ENCODE measurements at places on chromosomes 11 and 22. TPM values are rescaled to one million over a fixed set of nuclear protein-coding genes. Genes with fewer than 3 reads are reported as not detected.

- H3K4me1 ChIP-seq, result peaks cover 9% of the 10 kb centered on the region
- H3K27me3 ChIP-seq, result peaks cover 3% of the 10 kb centered on the region
- H3K27ac ChIP-seq, result no peak overlapping the region
- H3K4me3 ChIP-seq, result peak overlapping the region; percentile 68
- DNase-seq, result no peak
These were observed 5.8 kb downstream of the TSPAN4 start for GRCh38 chr11:848380-848931.

The BIK gene
- total RNA-seq, result 5.4 TPM

- H3K4me3 ChIP-seq, result no peak overlapping the region
- H3K27me3 ChIP-seq, result no peaks in the 10 kb centered on the region
- H3K36me3 ChIP-seq, result no peaks in the 10 kb centered on the region
These were observed 32.5 kb downstream of the LMO1 start for GRCh38 chr11:8230921-8231847.

The CTSW gene
- not detected for total RNA-seq

DNA sequence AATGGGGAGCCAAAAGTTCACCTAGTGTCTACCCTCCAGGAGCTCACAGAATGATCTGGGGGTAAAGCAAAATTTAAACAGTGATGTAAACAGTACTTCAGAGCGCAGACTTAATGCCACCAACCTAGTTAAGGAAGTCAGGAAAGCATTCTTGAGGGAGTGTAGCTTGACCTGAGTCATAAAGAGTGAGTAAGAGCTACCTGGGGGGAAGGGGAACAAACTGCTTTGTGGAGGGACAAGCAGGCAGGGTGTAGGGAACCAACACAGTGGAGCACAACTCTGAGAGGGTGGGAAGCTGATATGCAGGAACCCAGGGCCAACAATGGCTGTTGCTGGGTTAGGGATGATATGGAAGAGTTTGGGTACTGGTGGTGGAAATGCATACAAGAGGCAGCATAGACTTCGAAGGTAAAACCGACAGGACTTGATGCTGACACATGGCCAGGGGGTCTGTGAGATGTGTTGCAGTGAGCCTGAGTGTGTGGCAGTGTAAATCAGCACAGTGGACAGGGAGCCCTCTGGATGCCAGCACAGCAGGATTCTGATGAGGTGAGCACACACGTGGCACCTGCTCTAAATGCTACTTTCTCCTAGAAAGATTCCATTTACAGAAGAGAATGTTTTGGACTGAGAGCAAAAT is 58.3 kb upstream of the CYP2D6 start:
- no peak overlapping the region for H3K4me3 ChIP-seq
- H3K27me3 ChIP-seq, result no peaks in the 10 kb centered on the region
- H3K36me3 ChIP-seq, result no peaks in the 10 kb centered on the region
- no peak for DNase-seq

DNA sequence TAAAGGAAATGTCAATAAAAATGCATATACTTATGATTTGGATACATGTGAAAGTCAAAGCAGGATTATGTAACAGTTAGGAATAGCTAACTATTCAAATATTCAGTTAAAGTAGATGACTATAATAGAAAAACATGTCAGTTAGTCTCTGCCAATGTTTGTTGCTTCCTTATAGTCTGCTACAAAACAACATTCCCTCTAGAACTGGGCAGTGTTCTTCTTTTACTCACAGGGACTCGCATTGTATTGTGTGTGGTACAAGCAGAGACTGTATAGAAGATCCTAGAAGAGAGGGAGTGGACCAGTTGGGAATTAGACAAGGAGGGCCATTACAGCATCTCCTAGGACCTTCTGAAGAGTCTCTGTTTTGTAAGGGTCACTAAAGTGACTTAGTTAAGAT is 10.6 kb downstream of the ACAT1 start:
- H3K27ac ChIP-seq, result no peak overlapping the region
- no peak for DNase-seq
- no peak overlapping the region for H3K4me3 ChIP-seq
- H3K4me1 ChIP-seq, result no peaks in the 10 kb centered on the region
- H3K27me3 ChIP-seq, result no peaks in the 10 kb centered on the region

DNA sequence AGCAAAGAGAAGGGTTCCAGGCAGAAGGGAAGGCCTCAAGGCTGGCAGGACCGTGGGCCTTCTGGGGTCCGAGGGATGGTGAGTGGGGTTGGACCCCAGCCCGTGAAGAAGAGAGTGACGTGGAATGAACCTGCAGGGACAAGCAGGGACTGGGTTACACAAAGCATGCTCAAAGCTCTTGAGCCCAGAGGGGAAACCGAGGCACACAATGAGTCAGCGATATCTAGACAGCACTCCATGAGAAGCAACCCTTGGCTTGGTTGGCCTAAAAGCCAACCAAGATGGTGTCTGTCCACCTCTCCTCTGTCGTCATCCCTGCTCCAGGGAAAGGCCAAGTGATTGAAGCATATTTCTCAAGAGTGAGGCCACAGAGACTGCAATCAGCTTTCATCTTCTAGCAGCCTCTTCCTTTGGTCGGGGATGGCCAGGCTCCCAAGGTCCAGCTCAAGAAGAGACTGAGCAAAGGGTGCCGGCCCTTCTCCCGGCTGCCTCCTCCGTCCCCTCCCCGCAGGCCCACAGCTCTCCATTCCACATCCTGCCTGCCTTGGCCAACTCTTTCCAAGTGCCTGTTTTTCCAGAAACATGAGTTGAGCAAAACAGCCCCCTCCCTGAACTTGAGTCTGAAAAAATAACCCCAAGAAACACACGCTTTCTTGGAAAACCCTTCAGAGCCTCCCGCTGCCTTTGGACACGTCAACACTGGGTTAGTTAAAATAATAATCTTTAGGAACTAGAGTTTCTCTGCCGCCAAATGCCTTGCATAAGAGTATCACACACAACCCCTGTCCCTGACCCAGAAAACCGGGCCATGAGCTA is 556.6 kb downstream of the MIAT start:
- peaks cover 17% of the 10 kb centered on the region for H3K27me3 ChIP-seq
- no peak overlapping the region for H3K4me3 ChIP-seq
- peaks cover 35% of the 10 kb centered on the region for H3K4me1 ChIP-seq
- no peaks in the 10 kb centered on the region for H3K36me3 ChIP-seq

DNA sequence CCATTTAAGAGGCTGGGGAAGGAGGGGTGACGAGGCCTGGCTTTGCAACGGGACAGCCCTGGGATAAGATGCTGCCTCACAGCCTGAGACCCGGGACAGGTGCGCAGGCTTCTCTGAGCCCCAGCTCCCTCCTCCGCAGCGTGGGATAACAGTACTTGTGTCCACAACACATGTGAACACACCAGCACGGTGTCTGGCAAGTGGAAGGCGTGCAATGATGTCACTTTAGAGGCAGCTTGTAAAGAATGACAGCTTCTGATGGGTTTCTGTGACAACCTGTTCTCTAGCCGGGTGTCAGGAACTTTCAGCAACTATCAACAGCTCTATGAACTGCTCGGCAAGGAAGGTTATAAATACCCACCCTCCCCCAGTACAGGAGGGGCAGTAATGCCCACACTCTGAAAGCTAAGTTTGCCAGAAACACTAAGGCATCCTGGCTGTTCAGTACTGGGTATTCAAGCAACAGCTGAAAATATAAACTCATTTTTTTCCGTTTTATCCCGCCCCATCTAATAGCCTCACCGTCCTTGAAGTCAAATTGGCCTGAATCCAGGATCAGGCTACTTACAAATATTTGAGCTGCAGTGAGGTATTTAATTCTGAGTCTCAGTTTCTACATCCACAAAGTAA is 59.7 kb downstream of the MYH9 start:
- no peak for DNase-seq
- no peaks in the 10 kb centered on the region for H3K27me3 ChIP-seq
- H3K27ac ChIP-seq, result peak overlapping the region; percentile 100
- peaks cover 36% of the 10 kb centered on the region for H3K36me3 ChIP-seq

The GAL gene
- 3.4 TPM for total RNA-seq

The CCDC34 gene
- 30.4 TPM for total RNA-seq

The PLXNB2 gene
- total RNA-seq, result 500 TPM

DNA sequence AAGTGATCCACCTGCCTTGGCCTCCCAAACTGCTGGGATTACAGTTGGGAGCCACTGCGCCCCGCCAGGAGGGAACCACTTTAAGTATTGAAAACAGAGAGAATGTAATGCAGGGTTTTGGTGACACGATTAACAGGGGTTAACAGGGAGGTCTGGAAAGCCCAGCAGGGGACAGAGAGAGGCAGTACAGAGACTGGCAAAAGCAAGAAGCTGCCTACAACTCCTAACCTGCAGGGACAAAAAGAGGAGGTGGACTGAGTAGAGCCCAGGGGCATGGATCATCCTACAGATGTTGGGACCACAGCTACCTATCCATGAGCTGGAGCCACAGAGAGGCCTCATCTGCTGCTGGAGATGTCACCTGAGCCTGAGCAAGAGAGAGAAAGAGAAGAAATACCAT is 1.7 kb upstream of the SPINDOC start:
- H3K36me3 ChIP-seq, result peaks cover 16% of the 10 kb centered on the region
- peaks cover 26% of the 10 kb centered on the region for H3K4me1 ChIP-seq
- peak overlapping the region; percentile 88 for H3K4me3 ChIP-seq
- H3K27me3 ChIP-seq, result no peaks in the 10 kb centered on the region
- H3K27ac ChIP-seq, result no peak overlapping the region
- DNase-seq, result no peak

- no peak overlapping the region for H3K27ac ChIP-seq
- DNase-seq, result no peak
- no peaks in the 10 kb centered on the region for H3K36me3 ChIP-seq
- H3K27me3 ChIP-seq, result peaks cover 21% of the 10 kb centered on the region
These were observed 41.2 kb upstream of the ALX4 start for GRCh38 chr11:44351006-44351660.

- peaks cover 6% of the 10 kb centered on the region for H3K4me1 ChIP-seq
- no peaks in the 10 kb centered on the region for H3K27me3 ChIP-seq
- H3K36me3 ChIP-seq, result no peaks in the 10 kb centered on the region
- no peak overlapping the region for H3K4me3 ChIP-seq
These were observed 30.6 kb downstream of the UBASH3B start for GRCh38 chr11:122686111-122686510.

DNA sequence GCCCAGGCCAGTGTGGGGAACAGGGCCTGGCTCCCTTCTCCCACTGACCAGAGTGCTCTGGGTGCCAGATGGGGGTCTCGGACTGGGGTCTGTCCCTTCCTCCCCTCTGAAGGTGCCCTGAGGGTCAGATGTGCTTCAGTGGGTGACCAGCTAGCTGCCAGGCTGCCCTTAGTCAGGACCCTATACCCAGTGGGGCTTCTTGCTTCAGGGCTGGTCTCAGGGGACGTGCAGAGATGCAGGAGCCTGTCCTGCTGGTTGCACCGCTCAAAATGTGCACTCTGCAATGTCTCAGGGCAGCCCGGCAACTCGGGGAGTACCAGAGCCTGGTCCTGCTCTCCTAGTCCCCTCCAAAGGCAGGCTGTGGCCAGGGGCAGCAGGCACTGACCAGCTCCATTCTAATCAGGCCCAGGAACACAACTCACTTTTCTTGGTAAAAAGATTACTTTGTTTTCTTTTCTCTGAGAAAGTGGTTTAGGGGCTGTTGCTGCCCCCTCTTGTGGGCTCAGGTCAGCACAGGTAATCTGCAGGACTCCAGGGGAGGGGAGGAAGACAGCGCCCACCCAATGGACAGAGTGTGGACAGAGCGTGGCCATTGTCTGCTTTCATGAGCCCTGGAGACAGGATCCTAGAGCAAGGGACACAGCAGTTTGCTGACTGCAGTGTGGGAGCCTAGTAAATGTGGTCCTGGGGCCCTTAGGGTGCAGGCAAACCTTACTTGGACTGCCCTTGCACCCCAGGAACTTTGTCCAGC is 80.9 kb downstream of the MED15 start:
- H3K4me1 ChIP-seq, result no peaks in the 10 kb centered on the region
- no peaks in the 10 kb centered on the region for H3K36me3 ChIP-seq
- no peak overlapping the region for H3K4me3 ChIP-seq
- DNase-seq, result no peak

DNA sequence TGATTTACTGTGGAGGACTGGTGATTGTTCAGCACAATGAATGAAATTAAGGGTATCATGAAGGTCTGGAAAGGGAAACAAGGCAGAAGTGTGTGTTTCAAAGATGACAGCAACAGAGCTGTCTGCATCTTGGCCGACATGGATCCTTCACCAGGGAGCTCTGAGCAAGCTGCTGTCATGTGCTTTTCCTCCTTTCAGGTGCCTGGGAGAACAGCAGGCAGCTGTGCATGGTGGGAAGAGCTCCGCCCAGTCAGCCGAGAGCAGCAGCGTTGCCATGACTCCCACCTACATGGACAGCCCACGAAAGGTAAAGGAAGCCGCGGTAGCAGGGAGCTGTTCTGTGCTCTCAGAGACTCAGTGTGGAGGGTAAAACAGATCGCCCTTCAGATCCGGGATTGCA is 87.1 kb upstream of the YWHAH start:
- peaks cover 6% of the 10 kb centered on the region for H3K4me1 ChIP-seq
- H3K4me3 ChIP-seq, result no peak overlapping the region
- DNase-seq, result no peak
- H3K27ac ChIP-seq, result peak overlapping the region; percentile 72
- peaks cover 4% of the 10 kb centered on the region for H3K36me3 ChIP-seq
- no peaks in the 10 kb centered on the region for H3K27me3 ChIP-seq

DNA sequence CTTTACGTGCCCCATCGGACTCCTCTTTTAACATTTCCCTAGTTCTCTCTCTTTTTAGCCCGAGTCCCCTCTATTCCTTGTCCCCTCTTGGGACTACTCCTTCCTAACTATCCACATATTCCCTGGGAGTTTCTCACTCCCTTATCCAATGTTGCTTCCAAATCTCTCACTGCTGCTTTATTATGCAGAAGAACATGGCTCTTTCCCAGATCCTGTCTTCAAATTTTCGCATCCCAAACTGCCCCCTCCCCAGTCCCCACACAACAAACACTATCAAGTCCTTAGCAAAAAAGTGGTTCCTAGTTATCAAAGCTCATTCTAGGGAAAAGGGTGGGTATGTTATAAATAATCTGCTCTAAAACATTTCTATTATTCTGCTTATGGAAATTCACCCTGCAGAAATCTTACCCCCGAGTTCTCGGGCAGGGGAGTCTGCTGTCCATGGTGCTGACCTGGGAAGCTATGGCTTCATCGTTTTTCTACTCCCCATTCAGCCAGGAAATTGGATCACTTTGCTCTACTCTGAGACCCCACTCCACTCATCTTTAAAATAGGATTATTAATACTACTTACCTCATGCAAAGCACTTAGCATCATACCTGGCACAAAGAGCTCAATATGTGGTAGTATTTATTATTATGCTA is 393.5 kb downstream of the BUD13 start:
- no peaks in the 10 kb centered on the region for H3K36me3 ChIP-seq
- DNase-seq, result no peak
- peaks cover 7% of the 10 kb centered on the region for H3K4me1 ChIP-seq
- peaks cover 12% of the 10 kb centered on the region for H3K27me3 ChIP-seq
- H3K27ac ChIP-seq, result no peak overlapping the region
- H3K4me3 ChIP-seq, result no peak overlapping the region

- peaks cover 37% of the 10 kb centered on the region for H3K4me1 ChIP-seq
- DNase-seq, result no peak
- no peak within 1 kb of the TSS for H3K27ac ChIP-seq
- H3K36me3 ChIP-seq, result no peaks in the 10 kb centered on the region
These were observed at the start of gene LGALS12 for GRCh38 chr11:63505857-63506528. TSS of gene LGALS12 (plus strand) at chr11:63506084. CDS start at chr11:63506459, 375 bp downstream.
